ENCODE measurements at places on chromosomes 7 and 10.

DNA sequence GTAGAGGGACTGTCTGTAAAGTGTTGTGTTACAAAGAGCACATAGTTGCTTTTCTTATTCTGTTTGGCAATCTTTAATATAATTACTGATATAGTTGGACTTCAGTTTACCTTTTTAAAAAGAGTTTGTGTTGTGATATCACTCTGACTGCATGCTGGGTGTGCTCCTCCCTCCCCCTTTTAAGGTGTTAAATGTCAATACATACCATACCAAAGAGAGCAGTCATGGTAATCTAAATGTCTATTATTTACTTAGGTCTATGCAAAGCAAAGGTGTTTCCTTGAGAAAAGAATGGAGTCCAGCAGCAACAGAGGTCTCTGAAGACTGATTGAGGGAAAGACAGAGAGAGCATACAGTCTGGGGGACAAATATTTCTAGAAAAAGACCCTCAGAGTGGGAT, 275.1 kb upstream of the NRP1 start:
- DNase-seq, result no peak

GRCh38 chr10:9227679-9228365, 1173.3 kb downstream of the GATA3 start:
- no peak for DNase-seq

GRCh38 chr7:133690740-133691139, 436.4 kb upstream of the LRGUK start:
- no peak for DNase-seq

DNA sequence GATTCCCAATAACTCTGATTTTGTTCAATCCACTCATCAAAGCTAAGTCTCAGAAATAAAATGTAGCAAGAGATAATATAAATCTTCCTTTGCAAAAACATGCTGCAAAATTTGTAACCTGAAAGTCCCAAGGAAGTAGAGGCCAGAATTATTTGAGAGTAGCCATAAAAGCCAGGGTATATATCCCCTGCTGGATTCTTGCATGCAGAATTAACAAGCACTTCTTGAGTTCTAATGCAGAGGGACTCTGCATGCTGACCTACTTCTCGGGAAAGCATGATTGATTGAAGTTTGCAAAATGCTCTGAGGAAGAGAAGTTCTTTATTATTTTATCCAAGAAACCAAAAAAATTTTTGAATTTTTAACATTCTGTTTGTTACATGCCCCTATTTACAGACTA, 121.6 kb downstream of the THSD7A start:
- DNase-seq, result no peak

GRCh38 chr10:43928425-43928968, 279.8 kb upstream of the ZNF32 start:
- no peak for DNase-seq

DNA sequence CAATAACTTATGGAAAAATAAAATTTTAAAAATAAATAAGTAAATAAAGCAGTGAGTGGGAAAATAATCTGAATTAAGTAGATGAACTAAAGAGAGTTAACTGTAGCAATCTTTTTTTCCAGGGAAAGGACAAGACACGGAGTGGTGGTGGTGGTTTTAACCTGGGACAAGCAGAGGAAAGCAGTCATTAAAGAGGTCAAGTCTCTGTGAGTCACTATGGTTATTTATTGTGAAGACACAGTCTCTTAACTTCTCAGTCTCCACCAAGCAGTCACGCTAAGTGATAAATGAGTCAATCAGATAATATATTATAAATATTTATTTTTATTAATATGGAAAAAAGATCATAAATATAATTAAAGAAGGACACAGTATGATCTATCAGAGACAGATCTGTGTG, 228.1 kb upstream of the MEOX2 start:
- no peak for DNase-seq

GRCh38 chr10:12156367-12157123, 27.1 kb downstream of the SEC61A2 start:
- DNase-seq, result no peak

DNA sequence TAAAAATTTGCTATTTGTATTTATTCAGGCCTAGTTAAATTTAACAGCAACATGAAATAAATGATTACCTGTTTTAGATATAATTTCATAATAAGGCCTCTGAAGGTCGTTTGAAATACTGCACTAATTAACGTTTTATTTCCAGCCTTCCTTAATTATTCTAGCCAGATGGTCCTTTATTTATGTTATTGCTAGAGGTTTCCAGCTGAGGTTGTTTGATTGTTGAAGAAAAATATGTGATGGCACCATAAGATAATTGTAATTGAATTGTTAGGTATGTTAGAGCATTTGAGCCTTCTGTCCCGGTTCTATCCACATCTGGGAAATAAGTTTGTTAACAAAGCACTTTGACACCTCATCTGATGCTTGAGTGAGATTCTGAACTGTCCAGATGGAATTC, 556.1 kb downstream of the ATRNL1 start:
- DNase-seq, result no peak

DNA sequence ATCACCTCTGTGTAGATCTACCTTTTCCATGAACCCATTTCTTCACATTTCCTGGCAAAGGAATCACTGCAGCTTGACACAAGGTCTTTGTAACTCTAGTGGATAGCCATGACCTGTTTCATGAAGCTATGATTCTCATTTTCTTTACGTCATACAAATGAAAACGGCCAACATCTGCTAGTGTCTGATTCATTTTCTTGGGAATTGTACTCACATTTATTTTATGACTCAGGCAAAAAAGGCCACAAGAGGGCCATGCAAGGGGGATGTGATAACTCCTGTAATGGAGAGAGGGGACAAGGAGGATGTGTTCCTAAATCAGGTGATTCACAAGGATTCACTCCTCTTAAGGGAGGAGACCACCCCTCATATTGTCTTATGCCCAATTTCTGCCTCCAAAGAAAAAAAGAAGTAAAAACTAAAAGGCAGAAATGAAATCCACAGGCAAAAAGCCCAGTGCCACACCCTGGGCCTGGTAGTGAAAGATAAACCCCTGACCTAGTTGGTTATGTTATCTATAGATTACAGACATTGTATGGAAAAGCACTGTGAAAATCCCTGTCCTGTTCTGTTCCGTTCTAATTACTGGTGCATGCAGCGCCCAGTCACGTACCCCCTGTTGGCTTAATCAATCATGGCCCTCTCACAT, 249.9 kb downstream of the IPMK start:
- peak; percentile 26 for DNase-seq

GRCh38 chr10:14665865-14666857, 108.5 kb downstream of the FAM107B start:
- no peak for DNase-seq

DNA sequence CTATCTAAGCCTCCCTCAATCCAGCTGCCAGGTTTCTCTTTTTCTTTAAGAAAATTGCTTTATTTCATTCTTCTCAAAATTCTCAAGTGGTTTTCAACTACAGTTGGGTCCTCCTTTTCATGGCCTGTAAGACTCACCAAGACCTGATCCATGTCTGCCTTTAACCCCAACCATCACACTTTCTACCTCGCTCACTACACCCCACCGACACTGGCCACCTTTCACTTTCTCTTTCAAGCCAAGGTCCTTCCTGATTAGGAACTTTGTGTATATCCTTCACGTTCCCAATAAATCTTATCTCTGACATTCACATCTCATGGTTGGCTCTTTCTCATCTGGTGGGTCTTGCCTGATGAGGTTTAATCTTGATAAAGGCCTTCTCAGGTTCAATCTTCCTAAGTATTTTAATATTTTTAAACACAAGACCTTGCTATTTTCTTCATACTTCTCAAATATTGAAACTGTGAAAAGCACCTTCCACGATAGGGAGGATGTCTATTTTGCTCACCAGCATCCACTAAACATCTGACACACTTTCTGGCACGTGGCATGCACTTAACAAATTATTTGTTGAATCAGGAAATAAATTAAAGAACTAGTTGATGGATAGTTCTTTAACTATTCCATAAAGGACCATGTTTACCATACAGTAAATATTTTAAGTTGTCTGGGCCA, 624.8 kb downstream of the GRID1 start:
- DNase-seq, result no peak

- no peak for DNase-seq
Measured at GRCh38 chr7:101172854-101173751, 7.0 kb downstream of the NAT16 start.

DNA sequence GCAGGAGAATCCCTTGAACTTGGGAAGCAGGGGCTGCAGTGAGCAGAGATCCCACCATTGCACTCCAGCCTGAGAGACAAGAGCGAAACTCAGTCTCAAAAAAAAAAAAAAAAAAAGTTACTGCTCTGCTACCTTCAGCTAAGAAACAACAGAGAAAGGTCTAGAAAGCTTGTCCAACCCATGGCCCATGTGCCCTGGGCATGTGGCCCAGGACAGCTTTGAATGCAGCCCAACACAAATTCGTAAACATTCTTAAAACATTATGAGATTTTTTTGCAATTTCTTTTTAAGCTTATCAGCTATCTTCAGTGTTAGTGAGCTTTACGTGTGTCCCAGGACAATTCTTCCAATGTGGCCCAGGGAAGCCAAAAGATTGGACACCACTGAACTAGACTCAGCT, 22.9 kb downstream of the PLXDC2 start:
- no peak for DNase-seq

GRCh38 chr10:44931621-44932516, 20.7 kb downstream of the TMEM72 start:
- no peak for DNase-seq

Measured in CMK (cell line).